ENCODE measurements at places on chromosomes 12 and 14.

GRCh38 chr12:65632131-65632855 is 192.0 kb upstream of the HMGA2 start:
- DNase-seq: no peak

GRCh38 chr14:89249065-89249695 is 167.9 kb downstream of the FOXN3 start:
- DNase-seq: no peak

DNA sequence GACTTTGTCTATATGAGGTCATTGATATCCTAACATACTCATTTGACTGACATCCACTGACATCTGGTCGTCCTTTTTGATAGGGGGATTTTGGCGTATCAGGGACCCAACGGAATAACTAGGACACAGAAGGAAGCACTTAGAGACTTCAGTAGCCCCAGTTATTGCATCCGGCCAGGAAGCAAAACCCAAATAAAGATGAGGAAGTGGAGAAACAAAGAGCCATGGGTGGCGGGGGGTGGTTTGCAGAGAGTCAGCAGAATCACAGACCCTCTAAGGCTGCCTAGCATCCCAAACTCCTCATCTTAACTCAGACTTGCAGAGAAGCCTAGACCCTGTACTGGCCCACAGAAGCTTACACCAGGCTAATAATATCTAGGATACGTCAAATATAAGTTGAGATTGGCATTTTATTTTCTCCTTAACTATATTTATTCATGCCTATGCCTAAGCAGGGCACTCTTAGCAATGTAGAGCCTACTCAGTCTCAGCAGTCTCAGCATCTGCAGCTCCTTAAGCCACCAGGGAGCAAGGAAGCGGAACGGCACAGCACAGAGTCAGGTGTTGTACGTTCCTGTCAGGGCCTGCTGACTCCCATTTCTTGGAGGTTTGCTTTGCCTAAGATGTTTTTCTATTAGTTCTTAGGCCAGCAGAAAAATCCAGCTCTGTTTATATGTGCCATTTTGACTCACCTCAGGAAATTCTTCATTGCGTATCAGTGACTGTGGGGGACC is 45.1 kb downstream of the KCNA1 start:
- no peak for DNase-seq

DNA sequence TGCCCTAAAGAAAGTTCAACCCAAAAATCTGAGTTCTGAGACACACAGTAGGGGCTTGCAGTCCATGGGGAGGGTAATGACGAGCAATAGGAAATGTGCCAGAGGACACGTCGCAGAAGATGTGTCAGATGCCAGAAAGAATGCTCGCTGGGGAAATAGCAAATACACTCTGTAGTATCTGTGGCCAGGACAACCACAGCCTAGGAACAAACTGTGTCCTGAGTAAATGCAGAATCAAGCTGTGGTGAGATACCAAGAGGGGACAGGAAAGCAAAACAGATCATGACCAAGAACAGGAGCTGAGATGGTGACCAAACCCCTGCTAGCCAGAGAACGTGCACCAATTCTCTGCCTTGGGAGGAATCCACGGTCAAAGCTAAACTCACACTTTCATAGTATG is 9.1 kb downstream of the CRACR2A start:
- DNase-seq: no peak

- no peak for DNase-seq
Measured at GRCh38 chr14:30223385-30223785, 295.7 kb upstream of the PRKD1 start.

- DNase-seq: no peak
Measured at GRCh38 chr14:100858838-100859220, 32.9 kb downstream of the MEG3 start.

GRCh38 chr12:15581006-15581405 is 208.2 kb downstream of the EPS8 start:
- DNase-seq: no peak

DNA sequence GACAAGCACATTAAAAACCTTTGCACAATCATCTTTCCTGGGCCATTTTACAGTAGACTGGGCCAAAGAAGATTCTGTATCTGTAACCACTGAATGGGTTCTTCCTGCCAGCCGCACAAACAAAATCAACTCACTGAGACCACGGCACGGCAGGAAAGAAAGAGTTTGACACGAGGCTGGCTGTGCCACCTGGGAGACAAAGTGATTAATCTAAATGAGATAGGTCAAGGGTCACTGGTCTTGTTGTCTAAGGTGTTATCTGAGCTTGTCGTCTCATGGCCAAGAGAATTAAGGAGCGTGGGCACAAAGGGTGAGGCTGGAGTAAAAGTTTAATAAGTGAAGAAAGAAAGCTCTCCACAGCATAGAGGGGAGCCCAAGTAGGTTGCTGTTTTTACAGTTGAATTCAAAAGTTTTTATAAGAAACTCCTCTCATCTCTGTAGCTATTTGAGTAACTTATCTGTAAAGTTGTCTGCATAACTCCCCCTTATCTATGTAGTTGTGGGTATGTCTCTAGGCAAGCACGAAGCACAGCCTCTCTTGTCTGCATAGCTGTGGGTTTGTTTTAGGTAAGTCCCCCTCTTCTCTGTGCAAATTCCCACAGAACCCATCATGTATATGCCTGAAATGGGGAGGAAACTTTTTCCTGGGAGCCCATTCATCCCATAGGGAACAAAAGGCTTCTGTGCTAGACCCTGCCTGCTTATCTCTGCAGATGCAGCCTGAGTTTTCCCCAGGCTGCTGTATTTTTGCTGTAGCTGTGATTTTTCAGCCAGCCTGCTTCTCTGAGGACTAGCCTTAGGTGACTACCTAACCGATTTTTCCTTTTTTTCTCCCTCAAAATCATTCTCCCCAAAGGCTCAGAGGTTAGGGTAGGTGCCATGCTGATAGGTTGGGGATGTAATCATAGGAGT is 1314.6 kb upstream of the TMEM132C start:
- no peak for DNase-seq

DNA sequence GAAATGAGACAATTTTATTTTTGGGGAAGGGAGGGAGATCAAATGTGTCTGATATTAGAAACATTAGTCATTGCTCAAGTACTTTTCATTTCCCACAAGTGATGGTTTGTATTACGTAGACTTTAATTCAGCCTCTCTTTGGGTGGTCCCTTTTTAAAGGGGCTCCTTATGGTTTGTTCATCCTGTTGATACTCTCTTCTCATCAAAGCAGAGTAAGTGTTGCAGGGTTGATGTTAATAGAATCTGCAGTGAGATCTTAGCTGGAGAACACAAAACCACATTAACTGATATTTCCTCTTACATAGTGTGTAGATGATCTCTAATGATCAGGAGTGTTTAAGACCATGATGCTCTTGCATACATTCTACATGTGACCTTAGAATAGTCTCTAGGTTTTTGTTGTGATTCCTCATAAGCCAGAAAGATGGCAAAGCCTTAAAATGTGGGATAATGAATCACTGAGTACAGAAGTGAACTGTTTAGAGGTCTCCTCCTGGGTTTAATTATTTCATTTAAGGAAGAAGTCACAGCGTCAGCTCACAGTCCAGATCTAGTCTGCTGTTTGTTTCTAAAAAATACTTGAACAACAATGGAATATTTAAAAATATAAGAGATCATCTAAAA is 87.4 kb upstream of the PTPRR start:
- no peak for DNase-seq

DNA sequence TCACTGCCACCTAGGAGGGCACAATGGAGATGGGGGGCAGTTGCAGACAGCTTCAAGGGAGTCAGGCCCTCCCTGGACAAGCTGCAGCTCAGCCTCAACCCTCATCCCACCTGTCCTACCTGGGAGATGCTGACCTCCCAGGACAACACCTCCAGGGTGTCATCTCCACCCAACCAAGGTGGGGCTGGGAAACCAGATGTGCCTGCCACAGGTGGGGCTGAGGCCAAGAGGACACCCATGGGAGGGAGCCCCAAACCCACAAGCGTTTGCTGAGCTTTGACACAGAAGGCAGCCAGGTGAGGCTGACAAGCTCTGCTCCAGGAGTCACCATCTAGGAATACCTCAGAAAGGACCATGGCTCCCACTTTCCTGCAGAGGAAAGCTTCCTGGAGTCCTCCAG is 31.5 kb downstream of the ZFP36L1 start:
- DNase-seq: peak; percentile 11

- DNase-seq: no peak
Measured at GRCh38 chr12:52389313-52390207, 4.1 kb upstream of the KRT84 start.

DNA sequence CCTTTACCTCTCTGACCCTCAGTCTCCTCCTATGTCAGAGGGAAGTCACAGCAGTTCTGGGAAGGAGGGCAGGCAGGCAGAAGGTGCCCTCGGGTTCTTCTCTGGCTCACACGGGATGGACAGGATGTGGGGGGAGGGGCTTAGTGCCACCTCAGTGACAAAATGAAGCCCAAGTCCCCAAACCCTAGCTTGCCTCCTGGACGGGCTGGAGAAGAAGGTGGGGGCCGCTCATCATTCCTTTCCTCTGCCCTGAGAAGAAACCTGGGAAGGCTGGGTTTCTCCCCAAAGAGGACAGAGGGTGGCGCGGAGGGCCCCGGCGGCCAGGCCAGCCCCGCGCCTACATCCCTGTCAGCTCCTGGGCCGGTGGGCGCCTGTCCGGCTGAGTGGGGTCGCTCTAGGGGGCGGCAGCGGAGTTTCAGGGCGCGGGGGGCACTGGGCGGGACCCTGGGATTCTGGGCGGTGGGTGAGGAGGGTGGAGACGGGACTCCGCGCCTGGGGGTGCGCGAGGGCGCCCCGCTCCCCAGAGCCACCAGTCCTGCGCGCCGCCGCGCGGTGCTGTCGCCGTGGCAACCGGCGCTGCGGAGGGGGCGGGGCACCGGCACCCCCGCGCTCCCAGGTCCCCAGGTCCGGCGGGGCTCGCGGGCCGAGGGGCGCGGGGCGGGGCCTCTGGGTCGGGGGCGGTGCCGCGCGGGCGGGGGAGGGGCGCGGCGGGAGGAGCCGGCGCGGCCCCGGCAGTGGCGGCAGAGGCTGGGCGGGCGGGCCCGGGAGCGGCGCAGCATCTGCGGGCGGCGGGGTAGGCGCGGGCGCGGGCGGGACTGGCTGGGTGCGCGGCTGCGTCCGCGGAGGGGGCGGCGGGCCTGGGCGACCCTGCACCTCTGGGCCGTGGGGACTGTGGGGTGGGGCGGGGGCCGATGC is at the start of gene TMEM121:
TSS of gene TMEM121 (plus strand) at position 723 of the 915 bp plus-strand sequence. CDS start 2,252 bp downstream, outside the sequence.
- DNase-seq: peak; percentile 42

DNA sequence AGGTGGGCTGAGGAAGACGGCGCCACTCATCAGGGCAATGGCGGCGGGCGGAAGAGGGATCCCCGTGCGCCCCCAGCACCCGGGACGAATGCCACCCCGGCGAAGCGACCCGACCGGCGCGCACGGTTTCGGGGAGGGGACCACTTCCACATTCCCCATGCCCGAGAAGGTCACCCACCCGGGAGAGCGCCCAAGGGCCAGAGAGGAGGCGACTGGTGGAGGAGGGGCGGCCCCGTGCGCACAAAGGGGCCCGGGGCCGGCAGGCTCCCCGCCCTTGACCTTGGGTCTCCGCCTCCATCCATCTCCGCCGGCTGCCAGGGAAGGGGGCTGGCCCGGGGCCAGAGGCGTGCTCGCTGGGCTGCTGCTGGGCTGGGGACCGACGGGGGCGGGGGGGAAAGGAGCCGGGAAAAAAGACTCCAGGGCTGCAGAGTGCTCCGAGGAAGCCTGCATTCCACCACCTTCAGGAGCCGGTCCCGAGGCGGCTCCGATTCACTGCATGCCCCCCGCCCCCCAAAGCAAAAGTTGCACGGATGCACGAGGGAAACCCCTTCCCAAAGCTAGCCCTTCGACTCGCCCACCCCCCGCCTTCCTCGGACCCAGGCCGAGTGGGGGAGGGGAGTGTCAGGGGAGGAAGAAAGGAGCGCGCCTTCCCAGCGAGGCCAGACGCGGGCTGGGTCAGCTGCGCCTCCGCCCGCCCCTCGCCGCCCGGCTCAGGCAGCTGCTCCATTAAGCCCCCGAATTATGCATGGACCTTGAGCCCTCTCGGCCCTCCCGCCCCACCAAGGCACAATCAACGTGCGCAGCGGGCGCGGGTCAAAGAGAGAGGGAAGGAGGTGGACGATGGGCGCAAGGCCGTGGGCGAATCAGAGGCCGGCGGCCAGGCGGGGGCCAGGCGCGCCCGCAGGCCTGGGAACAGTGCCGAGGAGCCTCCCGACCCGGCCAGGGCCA is 26.2 kb downstream of the BCL11B start:
- DNase-seq: no peak

- DNase-seq: no peak
Measured at GRCh38 chr12:104626069-104626837, 169.5 kb downstream of the CHST11 start.

All from activated CD4-positive, CD25-positive, alpha-beta regulatory T cell treated with anti-CD3 and anti-CD28 coated beads, Interleukin-2, amount 50 U/mL, for 72 hours (primary cell).